ENCODE measurements at places on chromosomes 11 and 22.

GRCh38 chr11:2180789-2181370 lies 9.3 kb upstream of the TH start:
- no peak for DNase-seq

DNA sequence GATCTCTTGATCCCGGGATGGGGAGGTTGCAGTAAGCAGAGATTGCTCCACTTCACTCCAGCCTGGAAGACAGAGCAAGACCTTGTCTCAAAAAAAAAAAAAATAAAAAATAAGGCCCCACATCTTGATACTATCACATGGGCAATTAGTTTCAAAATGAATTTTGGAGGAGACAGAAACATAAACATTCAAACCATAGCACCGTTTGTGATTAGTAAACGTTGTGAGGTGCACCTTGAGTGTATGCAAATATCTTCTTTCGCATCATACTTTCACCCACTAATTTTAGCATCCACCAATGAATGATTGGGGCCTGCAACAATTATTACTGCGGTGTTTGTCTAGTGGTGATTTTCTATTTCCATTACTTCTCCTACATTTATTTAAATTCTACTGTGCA lies 11.0 kb upstream of the SPDYC start:
- DNase-seq, result no peak

DNA sequence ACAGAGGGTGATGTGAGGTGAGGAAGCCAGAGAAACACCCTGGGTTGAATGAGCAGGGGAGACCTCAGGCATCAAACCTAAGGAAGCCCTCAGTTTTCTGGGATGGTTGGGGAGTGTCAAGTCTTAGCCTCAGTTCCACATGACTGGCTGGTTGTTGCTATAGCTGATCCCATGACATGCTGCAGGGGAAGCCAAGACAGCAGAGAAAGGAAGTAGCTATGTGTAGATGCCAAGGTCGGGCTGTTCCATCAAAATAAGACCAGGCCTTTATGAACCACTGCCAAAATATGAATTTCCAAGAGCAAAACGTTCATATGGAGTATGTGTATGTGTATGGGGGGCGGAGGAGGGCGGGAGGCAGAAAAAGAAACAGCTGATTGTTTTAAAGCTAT lies 11.6 kb downstream of the CD59 start:
- no peak for DNase-seq

DNA sequence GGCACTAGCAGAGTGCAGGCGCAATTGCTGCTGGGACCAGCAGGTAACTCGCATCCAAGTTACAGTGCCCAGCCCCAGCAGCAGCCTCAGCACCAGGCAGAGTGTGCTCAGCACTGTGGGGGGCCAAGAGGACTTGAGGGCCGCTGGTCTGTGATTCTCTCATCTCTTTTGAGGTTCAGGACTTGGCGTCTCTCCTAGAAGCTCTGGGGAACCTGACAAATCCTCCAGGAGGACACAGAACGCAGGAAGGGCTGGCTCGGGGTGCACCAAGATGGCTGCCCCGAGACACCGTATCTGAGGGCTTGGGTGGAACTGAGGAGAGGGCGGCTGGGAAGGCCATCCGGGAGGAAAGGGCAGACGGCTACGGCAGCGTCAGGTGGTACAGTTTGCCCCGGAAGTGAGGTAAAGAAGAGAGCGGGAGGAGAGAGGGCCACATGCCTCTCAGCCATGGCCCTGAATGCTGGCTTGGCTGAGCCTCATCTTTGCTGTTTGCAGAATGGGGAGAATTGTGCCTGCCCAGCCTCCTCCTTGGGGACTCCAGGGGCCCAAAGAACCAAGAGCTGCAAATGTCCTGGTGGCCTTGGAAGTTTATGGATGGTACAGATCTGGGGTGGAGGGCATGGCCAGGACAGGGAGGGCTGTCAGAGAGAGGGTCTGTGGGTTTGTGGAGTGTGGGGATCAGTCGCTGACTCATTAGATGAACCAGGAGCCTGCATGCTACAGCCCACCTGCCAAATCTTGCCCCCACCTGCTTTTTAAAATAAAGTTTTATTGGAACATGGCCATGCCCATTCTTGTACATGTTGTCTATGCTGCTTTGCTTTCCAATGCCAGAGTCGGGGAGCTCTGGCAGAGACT lies 78.0 kb downstream of the MYEOV start:
- no peak for DNase-seq

DNA sequence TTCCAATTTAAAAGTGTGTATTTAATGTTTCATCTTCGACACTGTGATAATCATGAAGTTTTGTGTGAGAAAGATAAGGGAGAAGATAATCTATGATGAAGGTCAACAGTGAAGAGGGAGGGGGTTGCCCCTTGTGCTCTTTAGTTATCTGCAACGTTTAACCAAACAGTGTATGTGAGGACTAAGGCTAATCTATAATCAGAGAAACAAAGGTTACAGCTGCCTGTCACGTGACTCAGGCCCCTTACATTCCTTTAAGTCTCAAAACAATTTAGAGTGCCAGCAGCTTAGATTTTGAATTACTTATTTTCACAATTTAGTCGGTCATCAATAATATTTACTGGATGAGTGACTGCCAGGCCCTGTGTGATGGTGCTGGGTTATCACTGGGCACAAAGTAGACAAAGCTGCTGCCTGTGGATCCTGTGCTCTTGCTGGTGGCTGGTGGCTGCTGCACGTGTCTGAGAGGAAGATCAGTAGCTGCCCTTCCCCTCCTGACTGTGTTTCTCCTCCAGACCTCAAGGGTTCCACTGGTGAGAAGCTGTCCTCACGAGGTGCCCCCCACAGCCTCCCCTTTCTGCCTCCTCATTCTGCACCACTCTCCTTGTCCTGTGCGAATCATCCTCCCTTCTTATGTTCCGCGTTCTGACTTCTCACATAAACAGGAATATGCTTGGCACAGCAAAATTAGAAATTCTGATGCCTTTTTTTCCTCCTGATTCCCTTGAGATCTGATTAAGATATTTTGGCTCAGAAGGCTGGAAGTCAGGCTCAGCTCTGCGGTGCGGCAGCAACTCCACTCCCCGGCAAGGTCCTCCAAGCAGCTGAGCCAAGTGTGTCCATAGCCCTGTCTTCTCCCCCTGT lies 331.1 kb upstream of the B3GAT1 start:
- DNase-seq, result no peak

DNA sequence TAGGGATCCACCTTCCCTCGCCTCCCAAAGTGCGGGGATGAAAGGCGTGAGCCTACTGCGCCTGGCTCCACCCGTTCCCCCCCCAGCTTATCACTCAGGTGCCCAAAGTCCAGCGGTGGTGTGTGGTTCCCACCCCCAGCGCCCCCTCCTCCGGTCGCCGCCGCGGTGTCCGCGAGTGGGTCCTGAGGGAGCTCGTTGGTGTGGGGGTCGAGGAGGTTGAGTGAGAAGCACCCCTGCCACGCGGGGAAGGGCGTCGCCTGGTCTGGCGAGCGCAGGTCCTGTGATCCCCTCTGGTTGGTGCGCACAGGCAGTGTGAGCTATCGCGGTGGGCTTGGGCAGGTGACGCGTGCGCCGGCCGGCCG lies 3900.6 kb upstream of the OR11H1 start:
- DNase-seq, result no peak

- no peak for DNase-seq
Observed at GRCh38 chr22:37378642-37379058, 48.6 kb downstream of the ELFN2 start.

- DNase-seq, result no peak
Observed at GRCh38 chr22:17540481-17540880, 22.8 kb upstream of the SLC25A18 start.

GRCh38 chr22:45504373-45505341 lies 2.0 kb downstream of the FBLN1 start:
- no peak for DNase-seq

GRCh38 chr11:118217575-118217974 lies 7.2 kb downstream of the JAML start:
- DNase-seq, result no peak

GRCh38 chr11:81886406-81887075 lies 847.1 kb downstream of the FAM181B start:
- DNase-seq, result no peak

DNA sequence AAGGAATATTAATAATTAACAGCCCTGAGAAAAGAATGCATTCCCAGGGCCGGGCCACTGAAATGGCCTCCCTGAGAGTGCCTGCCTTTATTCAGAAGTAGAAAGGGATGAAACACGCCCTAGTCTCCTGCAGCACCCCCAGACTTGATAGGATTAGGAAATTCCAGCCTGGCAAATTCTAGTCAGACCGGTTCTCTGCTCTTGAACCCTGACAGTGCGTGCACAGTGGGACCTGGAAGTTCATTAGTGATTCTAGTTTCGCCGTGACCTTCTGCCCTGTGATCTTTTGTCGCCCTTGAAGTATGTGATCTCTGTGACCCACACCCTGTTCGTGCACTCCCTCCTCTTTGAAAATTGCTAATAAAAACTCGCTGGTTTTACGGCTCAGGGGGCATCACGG lies 2.1 kb upstream of the GSTP1 start:
- no peak for DNase-seq

- no peak for DNase-seq
Observed at GRCh38 chr11:94794287-94795168, 26.4 kb downstream of the AMOTL1 start.

GRCh38 chr11:124194293-124195188 lies 11.4 kb downstream of the OR10D3 start:
- no peak for DNase-seq

GRCh38 chr11:134313821-134314607 lies 17.8 kb upstream of the GLB1L2 start:
- no peak for DNase-seq

GRCh38 chr22:34688825-34689224 lies 377.1 kb upstream of the ISX start:
- no peak for DNase-seq

DNA sequence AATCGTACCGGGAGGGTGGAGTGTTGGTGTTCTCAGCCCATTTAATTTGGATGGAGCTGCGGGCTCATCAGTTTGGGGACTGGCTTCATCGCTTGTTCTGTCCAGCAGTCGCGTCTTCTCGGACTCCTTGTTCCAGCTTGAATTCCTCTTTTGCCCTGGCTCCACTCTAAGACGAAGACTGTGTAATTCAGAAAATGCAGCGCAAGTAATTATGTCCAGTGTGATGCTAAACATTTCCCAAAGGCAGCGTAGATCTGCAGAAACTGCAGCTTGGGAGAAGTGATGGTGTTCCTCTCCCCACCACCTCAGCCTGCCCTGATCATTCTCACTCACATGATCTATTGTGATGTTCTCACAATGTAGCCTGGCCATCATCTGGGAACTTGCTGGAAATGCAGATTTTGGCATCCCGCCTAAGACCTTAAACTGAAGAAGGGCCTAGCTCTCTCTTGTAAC lies 666 bp downstream of the SLC25A18 start:
- no peak for DNase-seq

DNA sequence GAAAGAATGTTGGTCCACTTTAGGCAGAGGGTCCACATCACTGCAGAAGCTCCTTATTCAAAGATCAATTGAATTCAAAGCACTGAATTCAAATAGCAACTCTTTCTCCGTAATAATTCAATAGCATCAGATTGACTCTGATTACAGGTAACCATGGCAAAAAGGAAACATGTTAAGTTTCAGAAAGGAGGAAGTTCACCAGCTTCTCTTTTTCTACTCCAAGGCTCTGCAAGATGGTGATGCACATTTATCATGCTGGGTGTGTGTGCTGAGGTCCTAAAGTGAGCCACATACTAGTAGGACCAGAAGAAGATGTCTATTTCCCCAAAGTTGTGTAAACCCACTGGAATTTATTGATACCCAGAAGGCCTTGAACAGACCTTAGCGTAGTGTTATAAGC lies 18.0 kb upstream of the DRD2 start:
- no peak for DNase-seq

DNA sequence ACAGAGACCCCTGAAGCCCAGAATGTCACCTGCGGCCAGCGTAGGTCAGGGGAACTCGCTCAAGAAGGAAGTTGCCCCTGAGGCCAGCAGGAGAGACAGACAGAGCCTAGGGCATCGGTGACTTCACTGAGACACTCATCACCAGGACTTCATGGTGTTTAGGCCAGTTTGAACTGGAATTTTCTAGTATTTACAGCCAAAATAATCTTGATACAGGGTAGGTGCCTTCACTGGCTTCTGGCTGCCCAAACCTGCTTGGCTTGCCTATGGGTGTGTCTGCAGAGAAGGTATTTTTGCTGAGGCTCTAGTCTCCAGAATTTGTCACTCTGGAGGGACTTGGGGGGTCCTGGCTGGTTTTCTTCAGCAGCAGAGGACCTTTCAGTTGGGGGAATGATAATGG lies 86.6 kb downstream of the FBXO7 start:
- DNase-seq, result no peak

- no peak for DNase-seq
Observed at GRCh38 chr22:19448076-19448607, 631 bp upstream of the C22orf39 start.

- DNase-seq, result no peak
Observed at GRCh38 chr11:31417357-31417756, 47.7 kb downstream of the DNAJC24 start.

GRCh38 chr11:8605971-8606563 lies 12.0 kb upstream of the STK33 start:
- DNase-seq, result no peak

- DNase-seq, result no peak
Observed at GRCh38 chr11:62538470-62539237, 8.0 kb downstream of the AHNAK start.

- no peak for DNase-seq
Observed at GRCh38 chr11:33021937-33022336, 6.3 kb downstream of the DEPDC7 start.

- DNase-seq, result no peak
Observed at GRCh38 chr11:77517753-77518152, 43.9 kb upstream of the PAK1 start.

GRCh38 chr22:49112661-49113626 lies 714.7 kb downstream of the BRD1 start:
- no peak for DNase-seq

- no peak for DNase-seq
Observed at GRCh38 chr11:114819028-114819427, 140.7 kb downstream of the NXPE2 start.

DNA sequence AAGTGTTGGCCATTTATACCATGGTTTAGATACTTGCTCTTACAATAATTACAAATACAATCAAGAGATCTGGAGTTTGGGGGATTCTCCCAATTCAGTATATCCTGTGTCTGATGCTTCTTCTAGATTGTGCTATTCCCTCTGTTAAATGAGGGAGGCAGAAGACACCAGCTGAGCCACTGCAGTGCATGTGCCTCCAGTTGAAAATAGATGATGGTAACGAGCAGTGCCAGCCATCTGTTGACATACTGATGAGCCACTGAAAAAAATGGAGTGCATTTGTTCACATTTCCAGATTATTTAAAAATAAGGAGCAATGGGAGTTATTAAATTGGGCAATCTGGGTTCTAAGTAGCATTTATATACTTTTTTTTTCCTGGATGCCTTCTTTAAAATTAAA lies 1428.0 kb upstream of the TENM4 start:
- no peak for DNase-seq

DNA sequence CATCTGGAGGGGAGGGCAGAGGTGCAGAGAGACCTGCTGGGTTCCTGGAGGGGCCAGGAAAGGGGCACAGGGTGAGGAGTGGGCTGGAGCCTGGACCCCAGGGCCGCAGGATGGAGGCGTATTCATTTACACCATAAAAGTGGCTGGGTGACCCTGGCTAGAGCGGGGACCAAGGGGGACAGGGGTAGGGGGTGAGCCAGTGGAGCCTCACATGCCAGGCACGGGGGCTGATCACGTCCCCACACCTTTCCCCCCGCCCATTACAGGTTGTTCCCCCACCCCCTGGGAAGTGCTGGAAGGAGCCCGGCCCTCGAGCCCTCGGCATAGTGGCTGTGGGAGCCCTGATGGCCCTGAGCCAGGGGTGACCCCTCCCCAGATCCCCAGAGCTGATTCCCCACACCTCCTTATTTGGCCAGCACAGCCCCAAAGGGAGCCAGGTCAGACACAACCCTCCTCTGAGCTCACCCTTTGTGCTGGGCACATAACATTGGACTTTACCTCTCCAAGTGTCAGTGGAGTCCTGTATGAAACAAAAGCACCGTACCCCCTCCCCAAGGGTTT lies 781 bp downstream of the TCIRG1 start:
- DNase-seq, result no peak
